GOT3 (cell line): ENCODE measurements at places on chromosomes 1 and 21.

- DNase-seq, result no peak
These were observed 87.9 kb upstream of the SMYD2 start for GRCh38 chr1:214192825-214193643.

DNA sequence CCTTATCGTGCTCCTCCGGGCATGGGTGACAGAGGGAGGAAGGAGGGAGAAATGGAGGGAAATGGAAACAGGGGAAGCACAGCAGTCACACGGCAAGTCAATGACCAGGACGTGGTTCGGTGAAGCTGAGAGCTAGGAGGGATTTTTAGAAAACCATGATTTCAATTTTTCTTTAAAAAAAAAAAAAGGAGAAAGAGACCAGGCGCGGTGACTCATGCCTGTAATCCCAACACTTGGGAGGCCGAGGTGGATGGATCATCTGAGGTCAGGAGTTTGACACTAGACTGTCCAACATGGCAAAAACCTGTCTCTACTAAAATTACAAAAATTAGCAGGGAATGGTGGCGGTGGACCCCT is 776 bp upstream of the TNFRSF9 start:
- DNase-seq, result no peak

DNA sequence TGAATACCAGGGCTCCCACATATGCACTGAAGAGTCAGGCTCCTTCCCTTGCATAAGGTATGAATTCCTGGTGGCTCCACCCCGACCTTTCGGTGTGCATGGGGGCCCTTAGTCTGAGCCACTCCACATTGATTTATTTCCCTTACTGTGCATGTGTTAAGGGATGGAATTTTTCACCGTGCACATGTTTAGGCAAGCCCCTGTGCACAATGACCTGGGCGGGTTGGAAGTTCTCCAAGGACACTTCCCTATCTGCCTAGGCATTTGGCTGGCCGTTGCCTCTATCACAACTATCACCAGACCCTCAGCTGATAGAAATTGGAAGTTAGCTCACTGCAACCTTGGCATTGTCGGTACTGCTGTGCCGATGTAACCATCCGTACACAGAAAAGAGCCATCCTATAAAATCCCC is 9.7 kb downstream of the S100A6 start:
- DNase-seq, result no peak

GRCh38 chr1:203778146-203778545 is 13.2 kb downstream of the LAX1 start:
- no peak for DNase-seq

DNA sequence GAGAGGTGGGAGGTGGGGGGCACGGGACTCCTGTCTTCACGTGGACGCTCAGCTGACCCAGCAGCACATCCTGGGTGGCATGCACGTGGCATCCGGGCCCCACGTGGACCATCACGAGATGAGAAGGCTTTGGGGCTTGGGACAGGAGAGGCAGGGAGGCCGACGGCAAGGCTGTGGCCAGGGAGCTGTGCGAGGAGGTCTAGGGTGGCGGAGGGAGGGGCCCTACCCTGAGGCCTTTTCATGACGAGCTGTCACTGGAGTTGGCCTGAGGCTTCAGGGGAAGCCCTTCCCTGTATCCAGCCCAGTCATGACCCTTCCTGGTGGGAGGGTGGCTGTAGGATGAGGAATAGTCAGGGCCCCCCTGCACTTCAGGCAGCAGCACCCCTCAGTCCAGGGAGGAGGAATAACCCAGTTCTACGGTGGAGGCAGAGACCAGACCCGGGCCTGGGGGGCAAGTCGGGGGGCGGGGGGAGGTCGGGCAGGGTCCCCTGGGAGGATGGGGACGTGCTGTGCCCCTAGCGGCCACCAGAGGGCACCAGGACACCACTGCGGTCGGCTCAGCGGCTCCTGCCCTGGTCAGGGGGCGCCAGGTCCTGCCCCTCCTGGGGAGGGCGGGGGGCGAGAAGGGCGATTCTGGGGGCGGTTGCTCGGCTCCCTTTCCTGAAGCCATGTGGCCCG is 2.0 kb upstream of the PERM1 start:
- no peak for DNase-seq

DNA sequence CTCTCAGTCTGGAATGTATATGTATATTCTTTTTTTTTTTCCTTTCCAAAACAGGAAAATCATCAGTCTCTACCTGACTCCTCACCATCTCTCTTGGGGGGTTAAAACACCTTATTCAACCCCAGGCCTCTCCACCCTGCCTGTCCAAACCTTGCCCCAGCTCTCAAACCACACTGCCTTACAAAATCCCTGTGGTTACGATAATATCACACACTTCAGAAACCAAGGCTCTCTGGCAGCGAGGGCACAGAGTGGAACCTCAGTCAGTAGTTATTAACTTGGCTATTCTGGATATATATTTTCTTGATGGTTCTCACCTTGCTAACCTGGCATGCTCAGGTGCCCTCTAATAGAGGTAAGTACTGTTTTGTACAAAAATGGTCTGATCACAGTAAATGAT is 24.7 kb downstream of the KIAA0040 start:
- no peak for DNase-seq

- no peak for DNase-seq
These were observed 305.7 kb downstream of the MATN1 start for GRCh38 chr1:30417701-30418046.

GRCh38 chr1:204318324-204318723 is 41.4 kb downstream of the PLEKHA6 start:
- DNase-seq, result no peak

GRCh38 chr1:91792489-91793071 is 93.4 kb downstream of the TGFBR3 start:
- no peak for DNase-seq

GRCh38 chr1:93865253-93865652 is 13.8 kb downstream of the DNTTIP2 start:
- DNase-seq, result no peak

DNA sequence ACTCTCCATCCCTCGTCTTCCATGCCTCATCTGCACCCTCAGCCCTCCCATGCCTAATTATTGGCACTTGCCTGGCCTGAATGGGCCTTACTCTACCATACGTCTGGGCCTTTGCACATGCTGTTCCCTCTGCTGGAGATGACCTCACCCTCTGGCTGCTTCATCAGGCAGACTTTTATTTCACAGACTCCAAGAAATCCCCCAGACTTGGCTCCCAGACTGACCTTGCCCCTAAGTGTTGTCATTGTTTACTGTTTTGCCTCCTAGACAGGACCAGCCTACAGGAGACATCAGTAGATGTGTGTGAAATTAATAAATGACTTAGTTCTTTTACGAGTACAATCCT is 5.2 kb upstream of the AHDC1 start:
- no peak for DNase-seq

DNA sequence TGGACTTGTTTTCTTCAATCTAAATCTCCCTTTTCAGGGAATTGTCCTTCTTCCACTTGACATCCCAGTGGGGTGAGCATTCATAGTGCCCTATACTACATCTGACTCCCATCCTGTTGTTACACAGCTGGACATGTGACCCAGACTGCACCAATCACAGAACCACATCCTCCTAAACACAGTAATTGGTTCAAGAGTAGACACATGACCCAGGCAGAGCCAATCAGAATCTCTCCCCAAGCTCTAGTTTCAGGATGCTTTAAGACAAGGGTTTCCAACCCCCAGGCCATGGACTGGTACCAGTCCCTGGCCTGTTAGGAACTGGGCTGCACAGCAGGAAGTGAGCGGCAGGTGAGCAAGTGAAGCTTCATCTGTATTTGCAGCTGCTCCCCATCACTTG is 5.6 kb upstream of the DDOST start:
- DNase-seq, result no peak

GRCh38 chr1:81569761-81570160 is 231.0 kb upstream of the ADGRL2 start:
- DNase-seq, result no peak

DNA sequence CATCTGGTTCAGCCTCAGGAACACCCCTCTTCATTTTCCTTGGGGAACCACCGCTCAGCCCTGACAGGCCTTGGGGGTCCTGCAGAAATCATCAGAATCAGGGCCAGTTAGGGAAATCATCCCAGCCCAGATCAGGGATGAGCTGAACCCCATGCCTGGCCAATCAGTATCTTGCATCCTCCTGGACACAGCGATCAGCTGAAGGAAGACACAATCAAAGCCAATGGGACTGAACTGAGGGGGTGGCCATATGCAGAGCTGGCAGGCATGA is 395.4 kb downstream of the MATN1 start:
- no peak for DNase-seq

- no peak for DNase-seq
These were observed 12.3 kb upstream of the PHC2 start for GRCh38 chr1:33443080-33443704.

DNA sequence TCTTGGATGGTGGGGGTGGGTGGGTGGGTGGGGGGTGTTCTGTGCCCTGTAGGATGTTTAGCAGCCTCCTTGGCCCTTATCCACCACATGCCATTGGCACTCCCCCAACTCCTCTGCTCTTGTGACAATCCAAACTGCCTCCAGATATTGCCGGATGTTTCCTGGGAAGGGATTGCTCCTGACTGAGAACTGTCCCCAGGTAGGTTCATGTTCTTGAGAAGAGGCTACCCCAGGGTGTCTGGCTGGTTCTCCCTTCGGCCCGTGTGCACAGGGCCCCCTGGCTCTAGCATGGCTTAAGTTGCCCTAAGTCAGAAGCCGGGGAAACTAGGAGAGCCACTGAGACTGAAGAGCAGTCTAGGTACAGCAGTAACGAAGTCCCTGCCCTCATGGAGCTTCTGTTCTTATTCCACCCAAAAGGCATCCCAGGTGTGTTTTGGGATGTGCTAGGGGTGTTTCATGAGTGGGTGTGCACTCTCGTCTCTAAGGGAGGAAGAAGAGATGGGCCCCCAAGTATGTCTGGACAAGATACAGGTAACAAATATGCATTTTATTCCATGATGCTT is 19.8 kb upstream of the THRAP3 start:
- DNase-seq, result no peak

DNA sequence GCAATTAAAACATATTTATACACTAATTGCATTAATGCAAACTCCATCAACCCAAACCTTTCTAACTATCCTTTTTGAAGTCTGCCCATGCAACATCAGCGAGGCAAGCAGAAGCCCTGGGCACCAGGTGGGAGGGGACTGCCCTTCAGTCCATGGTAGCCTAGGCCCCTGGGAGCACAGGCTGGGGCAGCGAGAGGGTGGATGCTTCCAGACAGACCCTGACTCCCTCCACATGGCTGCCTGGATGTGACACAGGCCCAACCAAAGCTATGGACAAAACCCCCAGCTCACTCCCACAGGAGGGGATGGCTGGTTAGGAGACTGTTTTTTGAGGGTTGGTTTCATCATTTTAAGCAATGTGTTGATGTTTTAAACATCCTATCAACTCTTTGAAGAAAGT is 17.8 kb upstream of the LRRC47 start:
- DNase-seq, result no peak

- no peak for DNase-seq
These were observed 85.3 kb upstream of the GALNT2 start for GRCh38 chr1:229981736-229982135.
